Aorta (tissue), 5 donors: ENCODE measurements at places on chromosomes 12 and 14. TPM values are rescaled to one million over a fixed set of nuclear protein-coding genes. Genes with fewer than 3 reads are reported as not detected.

- DNase-seq = no peak
- H3K27ac ChIP-seq = no peak overlapping the region
- no peak overlapping the region for H3K4me3 ChIP-seq
- H3K4me1 ChIP-seq = no peaks in the 10 kb centered on the region
Observed at GRCh38 chr14:87013583-87013982, 979.4 kb downstream of the GALC start.

GRCh38 chr14:57816568-57817284, 49.2 kb downstream of the SLC35F4 start:
- H3K36me3 ChIP-seq = no peaks in the 10 kb centered on the region
- no peaks in the 10 kb centered on the region for H3K27me3 ChIP-seq
- no peaks in the 10 kb centered on the region for H3K4me1 ChIP-seq
- no peak for DNase-seq
- no peak overlapping the region for H3K27ac ChIP-seq

- no peak for DNase-seq
- no peaks in the 10 kb centered on the region for H3K36me3 ChIP-seq
- H3K27ac ChIP-seq = no peak overlapping the region
- no peaks in the 10 kb centered on the region for H3K27me3 ChIP-seq
Observed at GRCh38 chr14:64178814-64179213, 115.4 kb downstream of the ESR2 start.

- no peak overlapping the region for H3K27ac ChIP-seq
- no peak for DNase-seq
- no peak overlapping the region for H3K4me3 ChIP-seq
- H3K27me3 ChIP-seq = no peaks in the 10 kb centered on the region
- H3K4me1 ChIP-seq = peaks cover 4% of the 10 kb centered on the region
Observed at GRCh38 chr14:56585461-56586084, 6.0 kb downstream of the TMEM260 start.

- no peaks in the 10 kb centered on the region for H3K27me3 ChIP-seq
- no peaks in the 10 kb centered on the region for H3K4me1 ChIP-seq
- no peak overlapping the region for H3K27ac ChIP-seq
- no peaks in the 10 kb centered on the region for H3K36me3 ChIP-seq
- no peak overlapping the region for H3K4me3 ChIP-seq
Observed at GRCh38 chr12:70756118-70756517, 118.9 kb upstream of the PTPRB start.

GRCh38 chr12:16076557-16076956, 165.4 kb downstream of the DERA start:
- H3K36me3 ChIP-seq = no peaks in the 10 kb centered on the region
- H3K4me3 ChIP-seq = no peak overlapping the region
- no peak for DNase-seq
- no peaks in the 10 kb centered on the region for H3K4me1 ChIP-seq

- DNase-seq = no peak
- H3K27ac ChIP-seq = no peak overlapping the region
- no peaks in the 10 kb centered on the region for H3K36me3 ChIP-seq
- peaks cover 28% of the 10 kb centered on the region for H3K4me1 ChIP-seq
- H3K4me3 ChIP-seq = no peak overlapping the region
Observed at GRCh38 chr12:27292718-27293117, 39.9 kb upstream of the BMAL2 start.

GRCh38 chr14:25461780-25462179, 411.8 kb upstream of the STXBP6 start:
- no peak overlapping the region for H3K4me3 ChIP-seq
- H3K36me3 ChIP-seq = no peaks in the 10 kb centered on the region
- H3K27ac ChIP-seq = no peak overlapping the region
- no peaks in the 10 kb centered on the region for H3K4me1 ChIP-seq
- no peaks in the 10 kb centered on the region for H3K27me3 ChIP-seq

GRCh38 chr12:84814664-84815245, 97.8 kb downstream of the SLC6A15 start:
- H3K27ac ChIP-seq = no peak overlapping the region
- no peaks in the 10 kb centered on the region for H3K4me1 ChIP-seq
- no peaks in the 10 kb centered on the region for H3K27me3 ChIP-seq

GRCh38 chr14:24238123-24238522, 4.3 kb downstream of the TINF2 start:
- peaks cover 3% of the 10 kb centered on the region for H3K4me1 ChIP-seq
- no peak overlapping the region for H3K27ac ChIP-seq
- no peak overlapping the region for H3K4me3 ChIP-seq
- no peaks in the 10 kb centered on the region for H3K27me3 ChIP-seq
- no peak for DNase-seq

DNA sequence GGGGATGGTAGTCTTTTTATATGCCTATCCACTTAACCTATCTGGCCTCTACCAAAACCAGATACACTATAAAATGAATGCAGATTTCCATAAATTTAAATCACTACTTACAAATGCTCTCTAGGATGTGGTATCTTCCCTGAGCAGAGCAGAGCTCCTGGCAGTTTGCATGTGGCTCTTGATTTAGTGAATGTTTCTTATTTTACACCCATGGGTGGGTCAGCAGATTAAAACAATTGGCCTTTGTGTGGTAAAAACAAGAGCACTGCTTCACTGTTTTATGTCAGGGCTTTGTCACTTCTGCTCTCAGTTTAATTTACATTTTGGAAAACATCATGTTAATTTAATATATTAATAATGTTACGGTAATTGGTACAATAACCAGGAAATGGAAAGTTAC, 5.5 kb downstream of the TAS2R19 start:
- no peaks in the 10 kb centered on the region for H3K36me3 ChIP-seq
- DNase-seq = no peak
- no peaks in the 10 kb centered on the region for H3K4me1 ChIP-seq
- no peaks in the 10 kb centered on the region for H3K27me3 ChIP-seq
- H3K4me3 ChIP-seq = no peak overlapping the region

GRCh38 chr12:106415134-106415533, 57.6 kb downstream of the POLR3B start:
- H3K36me3 ChIP-seq = no peaks in the 10 kb centered on the region
- H3K4me1 ChIP-seq = no peaks in the 10 kb centered on the region
- no peak for DNase-seq
- no peak overlapping the region for H3K27ac ChIP-seq
- no peak overlapping the region for H3K4me3 ChIP-seq

DNA sequence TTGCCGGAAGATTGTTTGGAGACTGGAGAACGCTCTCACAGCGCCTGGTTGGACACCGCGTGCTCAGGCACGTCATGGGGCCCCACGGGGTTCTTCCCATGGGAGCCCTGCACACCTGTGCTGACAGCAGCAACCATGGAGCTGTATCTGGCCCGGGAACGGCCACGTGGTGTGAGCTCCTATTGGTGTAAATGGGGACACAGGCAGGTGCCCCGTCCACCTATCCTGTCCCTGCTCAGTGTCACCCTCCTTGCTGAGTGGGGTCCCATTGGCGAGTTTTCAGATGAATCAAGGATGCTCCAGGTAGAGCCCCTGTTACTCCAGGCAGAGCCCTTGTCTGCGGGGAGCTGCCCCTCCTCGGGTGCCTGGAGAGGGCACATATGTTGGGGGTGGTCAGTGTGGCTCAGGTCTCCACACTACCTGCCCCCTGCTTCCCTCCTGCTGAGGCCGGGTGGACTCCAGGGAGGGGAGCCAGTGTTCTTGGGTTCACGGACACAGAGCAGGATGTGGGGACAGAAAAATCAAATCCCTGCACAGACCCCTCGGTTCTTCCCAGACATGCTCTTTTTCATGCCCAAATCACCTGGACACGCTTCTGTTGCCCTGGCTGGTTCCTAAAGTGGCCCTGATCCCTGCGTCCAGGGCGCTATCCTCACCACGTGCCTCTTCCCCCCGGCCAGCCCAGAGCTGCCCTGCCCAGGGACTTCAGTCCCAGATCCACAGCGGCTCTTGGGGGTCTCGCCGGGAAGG, 250.1 kb downstream of the ADGRD1 start:
- H3K27ac ChIP-seq = no peak overlapping the region
- H3K4me3 ChIP-seq = no peak overlapping the region
- DNase-seq = no peak
- no peaks in the 10 kb centered on the region for H3K27me3 ChIP-seq
- no peaks in the 10 kb centered on the region for H3K4me1 ChIP-seq
- no peaks in the 10 kb centered on the region for H3K36me3 ChIP-seq

GRCh38 chr14:47442211-47442610, 233.2 kb downstream of the MDGA2 start:
- no peaks in the 10 kb centered on the region for H3K36me3 ChIP-seq
- no peak for DNase-seq
- no peak overlapping the region for H3K27ac ChIP-seq

- no peak for DNase-seq
- H3K27ac ChIP-seq = peak overlapping the region; percentile 84
- peaks cover 1% of the 10 kb centered on the region for H3K36me3 ChIP-seq
- H3K27me3 ChIP-seq = no peaks in the 10 kb centered on the region
- no peak overlapping the region for H3K4me3 ChIP-seq
Observed at GRCh38 chr12:108702595-108703320, 28.6 kb downstream of the CORO1C start.

DNA sequence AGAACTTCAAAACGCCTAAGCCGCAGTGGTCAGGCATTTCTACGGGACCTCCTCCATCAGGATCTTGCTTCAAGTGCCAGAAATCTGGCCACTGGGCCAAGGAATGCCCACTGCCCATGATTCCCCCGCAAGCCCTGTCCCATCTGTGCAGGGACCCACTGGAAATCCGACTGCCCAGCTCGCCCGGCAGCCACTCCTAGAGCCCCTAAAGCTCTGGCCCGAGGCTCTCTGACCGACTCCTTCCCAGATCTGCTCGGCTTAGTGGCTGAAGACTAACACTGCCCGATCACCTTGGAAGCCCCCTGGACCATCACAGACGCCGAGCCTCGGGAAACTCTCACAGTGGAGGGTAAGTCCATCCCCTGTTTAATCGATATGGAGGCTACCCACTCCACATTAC, 1113.0 kb upstream of the TMEM132C start:
- H3K36me3 ChIP-seq = no peaks in the 10 kb centered on the region
- no peak for DNase-seq
- H3K27me3 ChIP-seq = no peaks in the 10 kb centered on the region
- no peak overlapping the region for H3K4me3 ChIP-seq
- H3K27ac ChIP-seq = no peak overlapping the region

GRCh38 chr12:86521870-86522269, 265.7 kb upstream of the MGAT4C start:
- no peak overlapping the region for H3K4me3 ChIP-seq
- DNase-seq = no peak
- H3K27ac ChIP-seq = no peak overlapping the region
- H3K36me3 ChIP-seq = no peaks in the 10 kb centered on the region

- no peaks in the 10 kb centered on the region for H3K27me3 ChIP-seq
- H3K27ac ChIP-seq = no peak overlapping the region
- H3K4me3 ChIP-seq = no peak overlapping the region
- DNase-seq = no peak
Observed at GRCh38 chr12:4114986-4115385, 158.6 kb upstream of the CCND2 start.

DNA sequence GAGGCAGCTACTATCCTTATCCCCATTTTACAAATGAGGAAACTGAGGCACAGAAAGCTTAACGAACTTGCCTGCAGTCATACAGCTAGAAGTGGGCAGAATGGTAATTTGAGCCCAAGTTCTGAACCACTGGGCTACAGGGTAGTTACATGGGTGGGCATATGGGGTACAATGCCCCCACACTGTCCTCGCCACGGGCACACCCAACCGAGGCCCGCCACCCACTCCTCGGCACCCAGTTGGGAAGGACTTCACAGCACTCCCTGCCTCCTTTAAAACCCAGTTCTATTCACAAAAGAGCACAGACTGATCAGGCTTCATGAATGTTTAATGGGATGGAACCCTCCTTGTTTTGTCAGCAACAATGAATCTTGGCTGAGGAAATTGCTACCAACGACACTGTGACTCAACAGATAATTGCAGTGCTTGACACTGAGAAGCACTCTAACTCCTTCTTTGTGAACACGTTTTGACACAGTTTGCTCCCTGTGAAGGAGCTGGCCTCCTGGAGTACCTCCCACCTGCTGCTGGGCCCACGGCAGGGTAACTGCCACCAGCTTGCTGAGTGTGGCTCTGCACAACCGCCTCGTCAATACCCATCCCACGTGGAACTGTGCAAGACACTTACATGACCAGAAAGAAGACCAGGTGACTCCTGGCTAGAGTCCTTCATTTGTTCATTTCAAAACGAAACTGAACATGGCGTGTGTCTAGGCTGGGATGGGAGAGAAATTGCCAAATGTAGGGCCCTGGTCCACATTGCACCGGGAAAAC, 63.5 kb downstream of the CLMN start:
- no peak overlapping the region for H3K4me3 ChIP-seq
- H3K27me3 ChIP-seq = no peaks in the 10 kb centered on the region
- no peaks in the 10 kb centered on the region for H3K4me1 ChIP-seq
- DNase-seq = no peak

DNA sequence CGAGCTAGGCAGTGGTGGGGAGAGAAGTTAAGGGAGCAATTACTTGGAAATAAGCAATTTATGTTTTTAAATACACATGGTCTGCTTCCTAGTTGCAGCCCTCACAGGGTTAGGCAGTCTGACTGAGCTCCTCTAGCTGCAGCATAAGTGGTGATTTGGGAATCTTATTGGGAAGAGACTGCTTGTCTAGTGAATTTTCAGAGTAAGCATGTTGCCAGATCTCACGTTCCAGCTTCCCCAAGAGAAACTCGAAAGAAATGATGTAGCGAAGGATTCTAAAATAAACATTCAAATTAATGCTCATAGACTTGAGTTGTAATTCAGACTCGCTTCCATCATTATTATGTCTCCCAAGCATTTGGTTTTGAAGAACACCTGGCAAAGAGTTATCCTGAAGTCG, 440.2 kb downstream of the ATP23 start:
- H3K27ac ChIP-seq = no peak overlapping the region
- no peaks in the 10 kb centered on the region for H3K36me3 ChIP-seq
- no peaks in the 10 kb centered on the region for H3K4me1 ChIP-seq
- no peak for DNase-seq
- H3K27me3 ChIP-seq = no peaks in the 10 kb centered on the region

- no peak for DNase-seq
- no peak overlapping the region for H3K27ac ChIP-seq
- no peaks in the 10 kb centered on the region for H3K27me3 ChIP-seq
- H3K4me1 ChIP-seq = no peaks in the 10 kb centered on the region
Observed at GRCh38 chr14:102034301-102034700, 52.5 kb downstream of the HSP90AA1 start.

The CD163 gene
- 308 TPM for total RNA-seq

The NDUFB1 gene
- total RNA-seq = 88.7 TPM

The SYT1 gene
- 1.5 TPM for total RNA-seq

The ACSM4 gene
- not detected for total RNA-seq

The PPP4R4 gene
- 0.93 TPM for total RNA-seq

The PAH gene
- total RNA-seq = not detected

The SERPINA1 gene
- total RNA-seq = 17.8 TPM

The ZNF385A gene
- 22.2 TPM for total RNA-seq

The TC2N gene
- 126 TPM for total RNA-seq
